ENCODE measurements at places on chromosomes 11 and 22. TPM values are rescaled to one million over a fixed set of nuclear protein-coding genes. Genes with fewer than 3 reads are reported as not detected.

The MED17 gene
- total RNA-seq = 23.9 TPM

The PTPMT1 gene
- 33.6 TPM for total RNA-seq

The OR51A7 gene
- total RNA-seq = not detected

The APOA5 gene
- 0.20 TPM for total RNA-seq

DNA sequence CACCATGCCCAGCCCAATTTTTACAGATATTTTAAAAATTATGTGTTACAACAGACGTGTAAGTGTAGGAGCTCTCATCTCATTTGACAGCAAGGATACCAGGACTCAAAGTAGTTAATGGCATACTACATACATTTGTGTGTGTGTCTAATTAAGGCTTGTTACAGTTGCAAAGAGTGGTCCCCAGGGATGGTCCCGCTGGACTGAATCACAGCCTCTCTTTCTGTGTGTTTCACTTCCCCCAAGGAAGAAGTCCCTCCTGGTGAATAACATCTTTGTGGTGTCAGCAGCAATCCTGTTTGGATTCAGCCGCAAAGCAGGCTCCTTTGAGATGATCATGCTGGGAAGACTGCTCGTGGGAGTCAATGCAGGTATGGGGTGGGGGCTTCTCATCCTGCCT is 17.2 kb downstream of the SLC2A11 start:
- no peaks in the 10 kb centered on the region for H3K36me3 ChIP-seq
- H3K27ac ChIP-seq = no peak overlapping the region
- no peak for DNase-seq
- no peaks in the 10 kb centered on the region for H3K4me1 ChIP-seq
- no peak overlapping the region for H3K4me3 ChIP-seq

- H3K36me3 ChIP-seq = no peaks in the 10 kb centered on the region
- no peaks in the 10 kb centered on the region for H3K27me3 ChIP-seq
- no peaks in the 10 kb centered on the region for H3K4me1 ChIP-seq
- DNase-seq = peak; percentile 11
Observed at GRCh38 chr22:47370448-47371262, 608.2 kb downstream of the TBC1D22A start.

All from colonic mucosa (tissue), 4 donors.